ENCODE measurements at places on chromosomes 3 and 15.
A peak's percentile ranks its signal among the peaks of the same experiment; 100 is the strongest.

- no peak for DNase-seq
Measured at GRCh38 chr15:77826006-77826695, 193.4 kb upstream of the LINGO1 start.

- DNase-seq: no peak
Measured at GRCh38 chr15:93826790-93827189, 404.6 kb upstream of the MCTP2 start.

DNA sequence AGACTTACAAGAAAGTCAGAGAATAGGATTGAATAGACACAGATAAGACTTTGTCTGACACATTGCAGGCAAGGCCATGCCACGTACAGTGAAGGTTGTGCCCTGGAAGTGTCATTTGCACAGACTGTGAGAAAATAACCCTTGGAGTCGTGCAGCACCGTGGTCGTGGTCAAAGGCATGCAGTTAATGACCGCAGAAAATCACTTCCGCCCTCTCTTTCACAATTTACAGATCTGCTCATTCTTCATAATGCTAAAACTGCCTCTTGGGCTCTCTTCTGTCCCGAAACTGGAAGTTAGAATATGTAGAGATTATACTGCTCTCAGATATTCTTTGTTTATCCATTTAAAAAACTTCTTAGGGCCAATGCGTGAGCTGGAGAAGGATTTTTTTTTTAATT is 73.2 kb upstream of the CTXND1 start:
- no peak for DNase-seq

- DNase-seq: no peak
Measured at GRCh38 chr3:168262887-168263286, 167.2 kb upstream of the GOLIM4 start.

- no peak for DNase-seq
Measured at GRCh38 chr15:64310036-64310435, 45.9 kb downstream of the CSNK1G1 start.

GRCh38 chr3:192897005-192897404 is 20.7 kb downstream of the MB21D2 start:
- no peak for DNase-seq

GRCh38 chr3:187739561-187740332 is 5.5 kb downstream of the BCL6 start:
- DNase-seq: peak; percentile 39

GRCh38 chr3:9468460-9468859 is 71.0 kb downstream of the SETD5 start:
- no peak for DNase-seq

DNA sequence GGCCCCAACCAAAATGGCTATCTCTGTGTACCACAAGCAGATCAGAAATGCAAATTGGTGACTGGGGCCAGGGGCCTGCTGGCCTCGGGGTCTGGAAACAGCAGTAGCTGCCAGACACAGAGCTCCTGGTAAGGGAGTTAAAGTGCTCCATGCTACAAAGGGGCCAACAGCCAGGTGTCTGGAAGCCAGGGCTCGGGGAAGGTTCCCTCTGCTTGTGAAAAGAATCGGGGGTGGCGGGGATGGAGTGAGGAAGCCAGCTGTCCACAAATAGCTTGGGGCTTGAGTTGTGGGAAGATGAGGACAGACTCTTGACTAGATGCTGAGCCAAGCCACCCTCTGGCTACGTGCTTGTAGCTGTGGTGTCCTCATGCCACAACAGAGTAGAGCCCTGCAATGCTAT is 39.3 kb downstream of the CHRD start:
- DNase-seq: no peak

- no peak for DNase-seq
Measured at GRCh38 chr15:26639966-26640365, 132.9 kb downstream of the GABRB3 start.

GRCh38 chr3:152193673-152194267 is 75.0 kb upstream of the MBNL1 start:
- DNase-seq: no peak

DNA sequence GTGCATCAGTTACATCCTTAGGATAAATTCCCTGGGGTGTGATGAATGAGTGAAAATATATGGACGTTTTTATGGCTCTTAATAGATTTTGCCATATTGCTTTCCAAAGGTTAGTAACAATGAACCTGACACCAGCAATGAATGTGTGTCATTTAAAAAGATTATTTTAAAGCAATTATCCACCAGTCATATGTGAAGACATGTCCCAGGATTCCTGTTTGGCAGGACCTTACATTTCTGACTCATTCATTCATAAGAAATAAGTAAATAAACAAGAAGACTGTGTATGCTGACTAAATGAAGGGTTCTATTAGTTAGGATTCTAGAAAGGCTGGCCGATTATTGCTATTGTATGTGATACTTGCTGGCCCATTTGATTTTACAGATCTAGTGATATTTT is 201.5 kb downstream of the SOX2 start:
- no peak for DNase-seq

- DNase-seq: no peak
Measured at GRCh38 chr15:63968122-63968524, 78.2 kb downstream of the DAPK2 start.

- DNase-seq: no peak
Measured at GRCh38 chr3:109569135-109569846, 231.9 kb upstream of the DPPA4 start.

DNA sequence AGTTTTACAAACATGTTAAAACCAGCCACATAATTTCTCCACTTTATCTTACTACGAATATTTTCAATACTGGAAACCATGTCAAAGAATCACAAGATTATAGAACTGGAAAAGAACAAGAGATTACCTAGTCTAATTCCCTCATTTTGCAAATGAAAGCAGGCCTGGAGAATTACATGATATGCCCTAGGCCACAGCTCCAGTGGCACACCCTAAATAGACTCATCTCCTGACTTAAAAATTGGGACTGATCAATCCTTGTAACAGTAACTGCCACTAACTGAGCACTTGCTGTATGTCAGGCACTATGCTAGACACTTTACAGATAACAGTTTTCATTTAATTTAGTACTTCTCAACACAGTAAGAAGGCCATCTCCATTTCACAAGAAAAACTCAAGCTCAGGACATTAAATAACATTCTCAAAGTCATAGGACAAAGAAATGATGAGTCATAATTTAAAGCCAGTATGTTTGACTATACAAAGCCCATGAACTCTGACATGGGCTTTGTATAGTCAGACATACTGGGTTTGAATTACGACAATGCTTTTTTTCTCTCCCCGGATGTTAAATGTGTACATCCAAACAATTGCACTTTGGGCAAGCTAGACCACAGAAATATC is 9.4 kb downstream of the IGSF11 start:
- no peak for DNase-seq

GRCh38 chr3:102802819-102803420 is 368.1 kb downstream of the ZPLD1 start:
- DNase-seq: peak; percentile 45

- no peak for DNase-seq
Measured at GRCh38 chr3:110311541-110311940, 760.1 kb upstream of the NECTIN3 start.

GRCh38 chr3:10955711-10956453 is 36.7 kb upstream of the SLC6A1 start:
- no peak for DNase-seq

DNA sequence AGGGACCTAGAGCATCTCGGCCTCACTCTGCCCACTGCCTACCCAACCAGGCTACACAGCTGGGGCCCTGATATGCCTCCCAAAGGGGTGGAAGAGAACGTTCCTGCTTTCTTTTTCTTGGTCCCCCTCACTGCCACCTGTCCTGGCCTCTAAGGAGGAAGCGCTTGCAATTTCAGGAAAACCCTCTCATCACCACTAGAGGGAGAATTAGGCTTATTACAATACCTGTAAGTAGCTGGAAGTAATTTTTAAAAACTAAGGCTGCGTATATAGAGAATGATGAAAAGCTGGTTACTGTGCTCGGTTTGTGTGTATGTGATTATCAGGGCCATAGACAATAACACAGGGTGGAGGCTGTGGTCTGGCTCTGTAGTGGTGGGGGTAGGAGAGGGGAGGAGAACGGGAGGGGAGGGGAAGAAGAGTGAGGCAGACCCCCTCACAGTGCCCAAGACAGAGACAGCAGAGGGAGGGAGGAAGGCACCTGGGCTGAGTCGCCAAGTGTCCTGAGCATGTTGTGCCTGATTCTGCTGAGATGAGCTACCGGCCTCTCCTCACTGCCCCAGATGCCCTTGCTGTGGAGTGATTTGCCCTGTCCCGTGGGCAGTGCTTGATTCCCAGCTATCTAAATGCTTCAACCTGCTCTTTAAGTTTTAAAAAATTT is 3.3 kb downstream of the GABRG3 start:
- DNase-seq: peak; percentile 33

DNA sequence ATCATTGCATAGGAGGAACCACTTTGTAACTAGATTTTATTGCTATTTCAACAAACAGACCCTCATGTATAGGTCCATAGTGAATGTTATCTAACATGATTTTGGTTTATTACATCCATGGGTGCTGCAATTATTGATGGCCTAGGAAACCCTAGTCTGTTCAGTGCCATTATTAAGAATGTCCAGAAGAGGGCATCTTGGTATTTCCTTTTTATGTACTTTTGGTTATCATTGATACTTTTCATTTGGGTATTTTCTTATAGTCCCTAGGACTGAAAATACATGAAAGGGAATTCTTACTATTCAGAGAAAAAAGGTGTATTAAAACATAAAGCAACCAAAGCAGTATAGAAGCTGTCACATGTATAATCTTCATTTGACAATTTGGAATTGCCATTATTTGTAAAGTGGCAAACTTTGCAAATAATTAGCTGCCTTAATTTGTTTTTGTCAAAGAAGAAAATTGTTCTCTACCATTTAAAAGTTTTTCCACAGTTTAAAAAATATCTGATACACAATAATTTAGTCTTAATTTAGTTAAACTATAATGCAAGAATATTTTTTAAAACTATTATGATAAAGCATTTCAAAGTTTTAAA is 48.7 kb downstream of the CNOT10 start:
- DNase-seq: no peak

GRCh38 chr3:170989100-170989648 is 37.3 kb downstream of the SLC2A2 start:
- DNase-seq: no peak

GRCh38 chr3:11385891-11386290 is 113.7 kb downstream of the ATG7 start:
- no peak for DNase-seq

- DNase-seq: no peak
Measured at GRCh38 chr3:40717471-40717870, 192.7 kb downstream of the ZNF621 start.

DNA sequence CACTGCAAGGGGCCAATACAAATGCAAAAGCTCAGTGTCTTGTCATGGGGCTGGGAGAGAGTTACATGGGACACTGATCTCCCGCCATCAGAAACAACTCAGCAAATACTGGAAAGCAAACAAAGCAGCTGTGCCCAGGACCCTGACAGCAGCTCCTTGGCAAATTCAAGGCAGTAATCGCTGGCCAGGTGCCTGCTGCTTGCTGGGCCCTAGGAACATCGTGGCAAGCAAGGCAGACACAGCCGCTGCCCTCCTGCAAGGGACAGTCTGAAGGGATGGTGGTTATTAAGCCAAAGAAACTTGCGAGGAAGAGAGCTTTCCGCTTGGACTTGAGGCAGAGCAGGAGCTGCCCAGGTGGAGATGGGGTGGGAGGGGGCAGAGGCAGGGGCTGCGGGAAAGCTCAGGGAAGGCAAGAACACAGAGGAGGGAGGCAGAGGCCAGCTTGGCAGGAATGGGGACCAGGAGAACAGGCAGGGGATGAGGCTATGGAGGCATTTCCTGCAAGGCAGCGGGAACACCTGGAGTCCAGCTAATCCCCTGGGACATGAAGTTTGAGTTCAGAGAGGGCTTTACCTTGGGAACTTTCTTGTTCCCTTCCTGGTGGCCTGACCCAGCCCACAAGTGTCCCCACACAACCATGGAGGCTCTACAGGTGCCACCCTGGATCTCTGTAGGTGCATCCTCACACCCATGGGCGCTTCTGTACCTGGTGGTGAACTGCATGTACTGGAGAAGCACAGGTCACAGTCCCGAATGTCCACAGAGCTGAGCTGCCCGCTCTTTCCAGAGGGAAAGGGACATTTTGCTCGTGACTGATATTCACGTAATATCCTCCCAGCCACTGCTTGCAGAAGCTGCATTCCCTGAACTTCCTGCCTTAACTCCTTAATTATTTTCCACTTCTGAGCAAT is 78.7 kb upstream of the ATP2B2 start:
- DNase-seq: no peak

DNA sequence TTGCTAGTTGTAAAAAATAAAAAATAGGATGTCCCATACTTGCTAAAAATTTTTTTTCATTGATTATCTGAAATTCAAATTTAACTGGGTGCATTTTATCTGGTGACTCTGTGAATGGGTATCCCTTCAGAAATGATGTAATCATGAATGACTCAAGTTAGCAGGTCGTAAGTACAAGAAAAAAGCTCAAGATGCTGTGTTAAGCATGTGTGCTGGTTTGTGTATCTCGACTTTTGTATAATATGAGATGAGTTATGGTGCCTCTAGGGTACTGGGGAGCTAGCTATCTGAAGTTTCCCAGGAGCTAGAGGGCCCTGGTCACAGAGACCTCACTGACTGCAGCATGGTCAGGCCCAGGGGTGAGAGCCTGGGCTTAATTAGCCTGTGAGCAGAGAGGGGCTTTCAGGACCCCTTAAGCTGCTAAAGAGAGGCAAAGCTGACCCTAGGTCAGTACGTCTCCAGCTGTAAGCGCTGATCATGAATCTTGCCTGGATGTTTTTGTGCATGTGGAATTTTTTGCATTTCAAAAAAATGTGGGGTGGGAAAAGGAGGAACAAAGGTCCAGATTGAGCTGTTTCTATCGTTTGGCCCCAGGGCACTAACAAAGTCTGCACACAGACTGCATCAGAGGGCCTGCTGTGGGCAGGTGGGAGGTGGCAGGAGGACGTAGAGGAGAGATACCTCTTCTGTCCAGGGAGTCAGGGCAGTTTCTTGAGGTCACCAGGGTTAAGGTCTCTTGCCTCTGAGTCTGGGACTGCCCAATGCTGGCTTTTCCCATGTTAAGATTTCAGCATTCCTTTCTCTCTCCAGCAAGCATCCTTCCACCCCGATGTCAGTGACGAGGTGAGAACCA is 233.2 kb upstream of the TPM1 start:
- no peak for DNase-seq

DNA sequence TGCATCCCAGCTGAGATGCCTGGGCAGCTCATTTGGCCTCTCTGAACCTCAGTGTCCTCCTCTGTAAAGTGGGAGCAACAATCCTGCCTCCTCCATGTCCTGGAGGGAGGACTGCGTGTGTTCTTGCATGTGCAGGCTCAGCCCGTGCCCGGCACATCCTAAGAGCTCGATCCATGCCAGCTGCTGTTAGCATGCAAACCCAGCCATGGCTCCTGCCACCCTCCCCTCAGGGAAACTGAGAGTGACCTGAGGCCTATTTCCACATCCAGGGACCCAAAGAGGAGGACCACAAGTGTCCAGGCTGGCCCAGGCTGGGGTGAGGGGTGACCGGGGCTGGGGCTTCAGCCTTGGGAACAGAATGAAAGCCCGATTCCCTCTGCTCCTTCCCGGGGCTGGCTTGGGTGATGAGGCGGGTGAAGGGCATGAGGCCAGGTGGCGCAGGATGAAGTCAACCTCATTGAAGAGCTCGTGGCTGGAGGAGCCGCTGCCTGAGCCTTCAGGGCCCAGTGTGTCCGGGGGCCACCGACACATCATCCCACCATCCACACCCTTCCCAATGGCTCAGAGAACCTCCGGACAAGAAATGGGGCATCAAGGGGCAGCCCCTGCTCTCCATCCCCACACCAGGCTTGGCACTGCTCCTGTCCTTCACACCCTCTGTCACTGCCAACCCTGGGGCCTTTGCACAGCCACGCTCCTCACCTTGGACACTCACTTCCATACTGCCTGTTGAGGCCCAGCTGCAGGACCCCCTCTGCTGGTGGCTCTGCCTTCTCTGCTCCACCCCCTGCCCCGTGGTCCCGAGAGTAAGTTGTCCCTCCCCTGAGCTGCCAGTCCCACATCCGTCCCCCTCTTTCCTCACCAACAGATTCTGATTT is 42.5 kb downstream of the ADAMTS7 start:
- no peak for DNase-seq
